Activated T-helper 17 cell treated with anti-CD3 and anti-CD28 coated beads, Interleukin-2, amount 50 U/mL, for 72 hours (primary cell): ENCODE measurements at places on chromosomes 5 and 9.

DNA sequence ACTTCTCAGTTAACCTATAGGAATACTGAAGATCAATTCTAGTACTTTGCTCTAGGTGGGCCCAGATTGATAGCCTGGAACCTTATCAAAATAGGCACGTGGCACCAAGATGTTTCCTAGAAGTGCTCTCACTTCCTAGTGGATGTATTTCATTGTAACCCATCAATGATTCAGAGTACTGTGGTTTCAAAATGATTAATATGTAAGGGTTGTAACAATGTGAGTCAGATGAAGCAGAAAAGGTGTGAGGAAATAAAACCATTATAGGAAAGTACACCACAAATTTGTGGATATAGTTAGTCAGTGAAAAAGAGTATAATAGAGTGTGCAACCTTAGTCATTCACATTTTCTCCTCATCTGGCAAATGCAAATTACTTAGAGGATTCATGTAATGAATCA, 177.3 kb upstream of the FST start:
- peak; percentile 96 for ATAC-seq

- ATAC-seq: no peak
These were observed 142.1 kb upstream of the DHFR start for GRCh38 chr5:80796846-80797245.

- no peak for ATAC-seq
These were observed 76.6 kb upstream of the PRLR start for GRCh38 chr5:35306716-35307365.

- no peak for ATAC-seq
These were observed 181.9 kb downstream of the RGS3 start for GRCh38 chr9:113645227-113645977.

DNA sequence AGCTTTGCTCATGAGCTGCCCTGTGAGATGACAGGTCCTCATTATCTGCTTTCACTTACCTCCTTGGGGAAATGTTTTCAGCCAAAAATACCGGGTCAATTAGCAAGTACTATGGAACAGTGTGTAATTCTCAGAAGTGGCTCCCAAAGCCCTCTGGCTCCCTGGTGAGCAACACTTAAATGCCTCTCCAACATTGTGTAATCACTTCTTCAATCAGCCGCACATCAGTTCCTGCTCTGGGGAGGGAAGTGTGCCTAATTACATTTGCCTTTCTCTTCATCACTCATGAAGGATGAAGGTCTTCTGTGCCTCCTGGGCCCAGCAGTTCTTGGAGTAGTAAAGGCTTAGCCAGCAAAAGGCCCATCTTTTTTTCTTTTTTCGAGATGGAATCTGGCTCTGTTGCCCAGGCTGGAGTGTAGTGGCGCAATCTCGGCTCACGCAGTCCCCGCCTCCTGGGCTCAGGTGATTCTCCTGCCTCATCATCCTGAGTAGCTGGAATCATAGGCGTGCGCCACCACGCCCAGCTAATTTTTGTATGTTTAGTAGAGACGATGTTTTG, 23.1 kb downstream of the NIM1K start:
- no peak for ATAC-seq

GRCh38 chr5:78985725-78986223, 664 bp upstream of the ARSB start:
- ATAC-seq: peak; percentile 84

GRCh38 chr9:93124793-93125192, 9.3 kb downstream of the NINJ1 start:
- ATAC-seq: no peak

GRCh38 chr9:86792136-86792535, 155.2 kb downstream of the GAS1 start:
- ATAC-seq: peak; percentile 31

DNA sequence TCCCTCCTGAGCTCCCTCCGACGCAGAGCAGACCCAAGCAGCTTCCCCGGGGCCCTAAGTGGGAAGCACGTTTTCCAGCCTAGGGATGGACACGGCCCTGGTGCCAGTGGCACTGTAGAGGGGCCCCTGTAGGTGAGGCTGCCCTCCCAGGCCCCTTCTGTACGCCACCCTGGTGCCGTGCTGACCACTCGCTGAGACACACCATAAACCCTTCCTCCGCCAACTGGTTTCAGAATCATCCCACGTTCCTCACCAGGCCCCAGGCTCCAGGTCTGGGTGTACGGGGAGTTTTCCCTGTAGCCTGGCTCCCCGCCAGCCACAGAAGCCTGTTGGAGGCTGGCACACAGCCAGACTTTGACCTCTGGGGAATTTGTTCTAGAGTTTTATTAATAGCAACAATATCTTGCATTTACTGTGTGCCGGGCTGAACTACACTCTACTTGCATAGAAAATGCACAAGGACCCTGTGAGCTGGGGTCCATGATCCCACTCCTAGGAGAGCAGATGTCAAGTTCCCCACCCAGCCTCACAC, 18.2 kb upstream of the WDR38 start:
- no peak for ATAC-seq

- ATAC-seq: peak; percentile 68
These were observed 219.2 kb downstream of the EBF1 start for GRCh38 chr5:158880483-158881001.

DNA sequence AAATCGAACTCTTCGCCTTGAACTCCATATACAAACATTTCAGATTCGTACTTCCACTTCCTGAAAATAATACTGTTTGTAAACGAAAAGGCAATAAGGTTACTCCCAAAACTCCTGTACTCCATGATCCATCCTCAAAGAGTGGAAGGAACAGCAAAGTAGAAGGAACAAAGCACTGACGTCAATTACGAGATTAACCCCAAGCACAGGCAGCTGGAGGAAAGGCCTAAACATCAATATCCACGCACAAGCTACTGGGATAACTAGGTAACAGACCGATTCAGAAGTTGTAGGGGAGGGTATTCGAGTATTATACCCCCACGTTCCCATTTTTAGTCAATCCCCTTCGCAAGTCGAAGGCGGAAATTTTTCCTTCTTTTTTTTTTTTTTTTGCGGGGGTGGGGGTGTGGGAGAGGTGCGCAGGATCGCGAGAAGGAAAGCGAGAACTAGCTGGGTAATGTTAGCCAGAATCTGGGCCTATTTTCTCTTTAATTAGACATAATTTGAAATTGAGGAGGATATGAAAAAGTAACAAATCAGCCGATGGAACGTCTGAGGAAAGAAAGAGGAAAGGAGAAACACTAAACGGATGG, 909 bp downstream of the AFF4 start:
- peak; percentile 4 for ATAC-seq

GRCh38 chr9:13857521-13857920, 456.4 kb downstream of the NFIB start:
- ATAC-seq: no peak

GRCh38 chr5:146290318-146290717, 48.3 kb upstream of the POU4F3 start:
- ATAC-seq: no peak

DNA sequence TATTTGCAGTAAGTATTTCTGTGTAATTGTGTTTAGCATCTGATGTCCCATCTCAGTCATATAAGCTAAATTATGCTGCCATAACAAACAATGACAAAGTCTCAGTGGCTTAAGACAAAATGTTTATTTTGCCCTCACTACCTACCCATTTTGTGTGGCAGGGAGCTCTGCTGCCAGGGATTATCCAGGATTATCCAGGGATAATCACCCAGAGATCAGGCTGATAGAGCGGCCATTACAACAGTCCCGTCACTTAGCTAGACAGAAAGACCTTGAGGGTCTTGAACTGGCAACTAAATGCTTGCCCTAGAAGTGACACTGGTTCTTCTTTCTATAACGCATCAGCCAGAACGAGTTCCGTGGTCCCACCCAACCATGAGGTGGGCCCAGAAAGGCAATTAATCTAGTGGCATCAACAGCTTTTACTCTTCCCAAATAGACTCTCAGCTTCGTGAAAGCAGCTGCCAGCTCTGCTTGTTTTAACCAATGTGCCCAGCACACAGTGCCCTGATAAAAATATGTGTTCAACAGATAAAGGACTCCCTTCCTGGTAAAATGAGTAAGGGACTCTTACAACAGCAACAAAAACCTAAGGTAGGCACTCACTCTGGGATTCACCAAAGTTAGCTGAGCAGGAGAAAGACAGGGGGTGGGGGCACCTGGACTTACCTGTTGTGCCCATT, 22.8 kb downstream of the CCDC69 start:
- no peak for ATAC-seq

DNA sequence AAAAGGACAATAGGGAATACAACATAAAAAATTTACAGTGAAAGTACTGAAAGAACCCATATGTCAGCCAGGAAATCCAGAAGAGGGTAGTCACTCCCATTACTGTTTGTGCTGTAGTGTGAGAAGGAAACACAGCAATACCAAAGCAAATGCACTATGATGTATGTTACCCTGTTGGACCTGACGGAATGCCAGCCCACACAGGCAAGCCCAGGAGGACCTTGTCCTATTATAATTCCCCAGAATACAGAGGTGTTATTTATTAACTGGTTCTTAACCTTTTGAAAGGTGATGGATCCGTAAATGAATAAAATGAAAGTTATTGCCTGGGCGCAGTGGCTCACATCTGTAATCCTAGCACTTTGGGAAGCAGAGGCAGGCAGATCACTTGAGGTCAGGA, 79.0 kb downstream of the GDA start:
- no peak for ATAC-seq

DNA sequence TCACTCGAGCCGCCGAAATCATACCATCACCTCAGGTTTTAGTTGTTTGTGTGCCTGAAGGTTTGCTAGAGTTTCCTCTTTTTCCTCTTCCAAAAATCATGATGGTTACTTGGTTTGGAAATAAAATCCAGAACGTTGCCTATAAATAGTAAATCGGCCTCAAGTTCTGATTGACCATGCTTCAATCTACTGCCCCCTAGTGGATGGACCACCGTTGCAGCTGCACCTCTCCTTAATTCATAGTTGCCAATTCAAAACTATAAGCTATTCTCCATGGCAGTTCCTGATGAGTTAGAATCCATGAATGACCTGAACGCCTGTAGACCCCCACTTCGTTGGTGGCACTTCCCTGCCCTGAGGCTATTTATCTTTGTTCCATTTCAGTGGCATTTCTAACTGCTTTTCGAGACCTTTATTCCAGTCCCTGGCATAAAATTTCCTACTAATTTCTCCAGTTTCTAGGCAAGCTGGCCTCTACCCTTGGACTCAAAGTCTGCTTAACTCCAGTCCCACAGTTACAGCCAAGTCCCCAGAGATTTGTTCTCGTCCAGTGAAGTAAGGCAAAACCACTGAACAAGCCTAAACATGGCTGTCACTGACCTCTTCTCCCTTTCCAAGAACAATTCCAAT, 422.6 kb downstream of the EFNA5 start:
- ATAC-seq: no peak

GRCh38 chr9:30774326-30774725, 1610.1 kb upstream of the ACO1 start:
- no peak for ATAC-seq

DNA sequence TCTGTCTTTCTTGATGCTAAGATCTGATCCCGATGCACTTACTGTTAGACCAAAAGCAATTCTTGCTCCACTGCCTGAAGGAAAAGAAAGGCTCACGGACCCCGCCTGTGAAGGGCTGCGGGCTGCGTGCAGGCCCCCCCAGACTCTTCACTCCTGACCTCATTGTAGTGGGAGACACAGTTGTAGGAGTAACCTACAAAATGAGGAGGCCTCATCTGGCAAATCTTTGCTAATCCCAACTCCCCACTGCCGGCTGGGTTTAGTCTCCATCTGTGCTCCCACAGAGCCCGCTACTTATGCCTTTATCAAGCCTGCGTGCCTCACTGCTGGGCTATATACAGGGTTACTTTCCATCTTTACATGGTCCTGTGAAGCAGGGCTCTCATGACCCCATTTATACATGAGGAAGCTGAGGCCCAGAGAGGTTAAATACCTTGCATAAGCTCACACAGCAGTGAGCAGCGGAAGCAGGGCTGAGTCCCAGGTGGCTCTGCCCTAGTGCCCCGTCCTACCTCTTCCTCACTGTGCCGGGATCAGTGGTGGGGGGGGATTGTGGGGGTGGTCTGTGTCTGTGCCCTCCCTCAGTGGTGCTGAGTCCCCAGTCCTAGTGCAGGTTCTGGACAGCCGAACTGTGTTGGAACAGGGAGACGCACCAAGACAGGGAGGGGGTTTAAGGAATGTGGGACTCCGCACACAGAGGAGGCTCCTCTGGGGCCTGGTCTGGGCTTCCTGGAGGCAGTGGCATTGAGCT, 43.9 kb upstream of the RNF130 start:
- no peak for ATAC-seq

DNA sequence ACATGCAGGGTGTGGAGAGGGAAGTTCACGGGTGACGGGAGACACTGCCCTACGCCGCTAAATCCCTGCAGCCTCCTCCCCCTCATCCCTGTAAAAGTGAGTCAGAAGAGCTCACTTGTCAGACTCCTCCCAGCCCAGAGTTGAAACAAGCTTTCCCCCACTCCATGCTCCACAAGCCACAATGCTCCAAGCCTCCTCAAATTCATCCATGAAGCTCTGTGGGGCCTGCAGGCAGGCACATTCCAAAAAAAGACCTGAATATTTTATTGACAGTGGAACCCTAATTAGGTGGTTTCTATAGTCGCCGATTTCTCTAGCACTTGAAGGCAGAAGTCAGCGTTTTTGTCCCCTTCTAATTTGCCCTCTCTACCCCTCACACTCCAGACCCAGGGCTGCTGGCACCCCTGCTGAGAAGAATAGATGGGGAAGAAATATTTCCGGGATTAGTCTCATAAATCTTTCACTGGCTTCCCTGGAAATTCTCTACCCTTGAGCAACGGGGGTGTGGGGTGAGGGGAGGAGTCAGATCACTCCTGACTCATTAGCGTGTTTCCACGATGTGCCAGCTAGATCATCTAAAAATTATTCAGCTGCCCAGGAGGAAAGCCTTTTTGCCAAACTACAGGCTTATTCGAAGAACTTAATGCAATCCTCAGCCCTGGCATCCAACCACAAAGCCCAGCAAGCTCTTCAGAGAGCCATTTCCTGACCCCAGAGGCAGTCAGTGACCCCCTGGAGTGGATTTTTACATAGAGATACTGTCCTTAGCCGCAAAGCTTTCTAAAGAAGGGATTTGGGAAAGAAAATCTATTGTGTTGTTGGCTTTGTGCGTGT, 97.1 kb downstream of the ENC1 start:
- ATAC-seq: no peak

DNA sequence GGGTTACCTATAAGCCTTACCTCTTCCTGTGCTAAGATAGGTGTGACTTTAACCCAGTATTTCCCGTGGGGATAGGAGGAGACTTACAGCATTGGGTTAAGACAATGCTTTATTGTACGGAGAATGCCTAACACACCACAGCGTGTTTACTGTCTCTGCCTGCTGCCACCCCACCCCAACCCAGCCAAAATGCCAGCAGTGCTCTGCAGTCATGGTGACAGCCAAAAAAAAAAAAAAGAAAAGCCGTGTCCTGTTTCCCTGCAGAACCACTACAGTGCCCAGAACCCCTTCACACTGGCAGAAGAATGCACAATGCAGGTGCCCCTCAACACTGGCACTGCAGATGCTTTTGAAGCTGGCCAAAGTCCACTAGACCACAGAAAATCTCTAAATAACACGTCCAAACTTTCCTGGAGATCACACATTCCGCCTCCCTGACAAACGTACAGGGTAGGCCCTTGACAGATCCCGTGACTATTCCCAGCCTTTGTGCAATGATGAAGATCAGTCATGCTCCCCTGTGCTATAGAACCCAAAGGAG, 102.2 kb downstream of the SERINC5 start:
- ATAC-seq: no peak
